ENCODE measurements at places on chromosomes 3 and 15.

GRCh38 chr3:150215616-150216015 is 192.5 kb upstream of the TSC22D2 start:
- DNase-seq, result no peak

DNA sequence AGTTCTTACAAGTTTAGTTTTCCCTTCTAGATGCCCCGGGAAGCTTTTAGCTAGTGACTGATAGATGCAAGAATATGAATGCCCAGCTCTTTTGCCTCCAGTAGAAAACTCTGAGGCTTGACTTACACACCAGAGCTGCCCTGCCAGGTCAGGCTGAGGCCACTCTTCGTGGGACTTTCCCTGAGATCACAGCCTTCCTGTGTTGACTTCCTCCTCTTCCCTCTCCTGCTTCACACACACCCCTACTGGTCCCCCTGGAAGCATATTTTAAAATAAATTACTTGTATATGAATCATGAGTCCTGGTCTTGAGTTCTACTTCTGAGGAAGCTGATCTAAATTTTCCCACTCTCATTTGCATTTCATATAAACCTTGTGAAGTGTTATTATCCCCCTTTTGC is 413.7 kb downstream of the PDCD6IP start:
- no peak for DNase-seq

DNA sequence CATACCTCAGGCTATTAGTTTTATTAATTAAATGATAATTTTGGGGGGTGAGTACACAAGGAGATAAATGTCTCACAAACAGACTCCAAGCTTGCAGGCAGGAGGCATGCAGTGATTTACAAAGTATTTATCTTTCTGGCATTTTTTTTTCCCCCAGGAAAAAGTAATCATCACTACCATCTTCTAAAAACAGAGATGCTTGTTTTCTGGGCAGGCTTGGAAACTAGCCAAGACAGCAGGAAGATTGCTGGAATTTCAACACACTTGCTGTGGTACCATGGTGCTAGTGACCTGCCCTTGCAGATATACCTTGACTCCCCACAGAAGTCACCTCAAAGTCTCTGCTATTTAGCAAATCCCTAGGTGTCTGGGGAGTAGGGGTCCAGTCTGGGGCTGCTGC is 732.8 kb upstream of the CFAP20DC start:
- DNase-seq, result no peak

GRCh38 chr3:82128271-82128670 is 366.8 kb upstream of the GBE1 start:
- DNase-seq, result no peak

- no peak for DNase-seq
Observed at GRCh38 chr3:50542177-50543034, 25.1 kb downstream of the C3orf18 start.

GRCh38 chr3:102206511-102207031 is 228.2 kb upstream of the ZPLD1 start:
- no peak for DNase-seq

DNA sequence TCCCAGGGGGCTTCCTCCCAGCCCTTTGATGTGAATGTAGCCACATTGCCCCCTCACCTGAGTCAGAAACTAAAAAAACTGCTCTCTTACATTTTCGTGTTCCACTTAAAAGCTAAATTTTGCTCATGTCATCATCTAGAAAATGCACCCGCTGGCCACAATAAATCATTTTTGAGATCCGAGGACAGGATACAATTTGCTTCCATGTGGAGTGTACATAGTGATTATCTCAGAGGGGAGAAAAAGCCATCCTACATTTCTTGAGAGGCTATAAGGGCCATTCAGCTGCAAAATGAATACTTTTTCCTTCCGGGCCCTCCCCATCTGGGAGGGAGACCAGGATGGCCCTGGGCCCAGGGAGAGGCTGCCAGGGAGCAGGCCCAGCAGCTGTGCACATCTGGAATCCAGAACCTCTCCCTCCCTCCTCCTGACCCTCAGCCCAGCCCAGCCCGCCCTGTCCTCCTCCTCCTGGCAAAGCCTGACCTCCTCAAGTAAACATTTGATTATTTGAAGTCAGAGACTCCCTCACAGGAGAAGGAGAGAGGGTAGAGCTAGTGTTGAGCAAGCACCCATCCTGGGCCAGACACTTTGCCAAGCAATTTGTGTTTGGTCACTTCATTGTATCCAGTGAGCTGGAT is 59.1 kb downstream of the CORO2B start:
- DNase-seq, result no peak
